ENCODE measurements at places on chromosomes 6 and 20.

DNA sequence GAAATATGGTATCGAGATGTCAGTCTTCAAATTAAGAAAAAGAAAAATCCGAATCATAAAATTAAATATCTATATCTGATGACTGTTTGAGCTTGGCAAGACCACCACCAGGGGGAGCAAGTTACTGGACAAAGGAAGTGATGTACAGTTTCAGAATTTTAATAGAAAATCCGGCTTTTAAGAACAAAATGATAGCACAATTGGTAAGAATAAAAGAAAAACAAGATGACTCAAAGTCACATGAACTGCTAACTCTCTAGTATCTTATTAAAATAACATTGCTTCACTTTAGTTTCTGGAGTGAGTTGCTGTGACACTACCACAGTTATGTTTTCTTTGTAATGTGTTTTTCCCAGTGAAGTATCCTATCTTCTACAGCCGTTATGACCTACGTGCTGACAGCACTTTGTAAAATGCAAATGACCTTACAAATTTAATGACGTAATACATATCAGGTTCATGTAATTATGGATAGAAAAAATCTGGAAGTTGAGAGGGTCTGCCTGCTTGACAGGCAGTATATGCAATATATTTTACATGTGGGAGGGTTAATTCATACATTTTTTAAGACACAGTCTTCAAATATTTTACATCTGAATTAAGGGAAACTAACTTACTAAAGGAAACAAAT, 405.3 kb upstream of the HS3ST5 start:
- peak; percentile 70 for DNase-seq

- no peak for DNase-seq
These were observed 152.8 kb downstream of the TMEM242 start for GRCh38 chr6:157170535-157170934.

DNA sequence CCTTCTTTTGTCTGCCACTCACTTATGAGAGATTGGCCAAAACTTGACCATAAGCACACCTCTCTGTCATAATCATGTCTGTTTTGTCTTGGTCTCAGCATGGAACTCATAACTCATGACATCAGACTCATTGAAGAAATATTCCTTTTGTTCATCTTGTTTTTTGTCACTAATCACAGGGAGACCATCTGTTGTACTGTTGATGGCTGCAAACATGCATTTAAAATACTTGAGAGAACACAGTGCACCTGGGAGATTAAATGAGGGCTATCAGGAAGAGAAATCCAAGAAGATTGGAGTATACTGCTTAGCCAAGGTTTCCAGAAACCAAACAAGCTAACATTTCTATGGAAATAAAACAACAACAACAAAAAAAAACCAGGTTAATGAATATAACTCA, 689.7 kb downstream of the EPM2A start:
- no peak for DNase-seq

DNA sequence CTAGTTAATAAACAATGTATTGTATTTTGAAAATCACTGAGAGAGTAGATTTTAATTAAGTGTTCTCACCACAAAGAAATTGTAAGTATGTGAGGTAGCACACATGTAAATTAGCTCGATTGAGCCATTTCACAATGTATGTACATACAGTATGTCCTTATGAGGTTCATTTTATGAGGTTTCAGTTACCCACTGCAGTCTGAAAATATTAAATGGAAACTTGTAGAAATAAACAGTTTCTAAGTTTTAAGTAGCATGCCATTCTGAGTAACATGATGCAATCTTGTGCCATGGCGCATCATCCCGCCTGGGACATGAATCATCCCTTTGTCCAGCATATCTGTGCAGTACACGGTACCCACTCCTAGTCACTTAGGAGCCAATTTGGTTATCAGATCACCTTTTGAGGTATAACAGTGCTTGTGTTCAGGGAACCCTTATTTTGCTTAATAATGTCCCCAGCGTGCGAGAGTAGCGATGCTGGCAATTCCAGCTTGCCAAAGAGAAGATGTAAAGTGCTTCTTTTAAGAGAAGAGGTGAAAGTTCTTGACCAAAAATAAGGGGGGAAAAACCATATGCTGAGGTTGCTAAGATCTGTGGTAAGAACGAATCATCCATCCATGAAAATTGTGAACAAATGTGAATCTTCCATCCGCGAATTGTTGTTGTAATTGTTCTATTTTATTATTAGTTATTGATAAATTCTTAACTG, 64.7 kb downstream of the KCNS1 start:
- DNase-seq: peak; percentile 39

- no peak for DNase-seq
These were observed 3.9 kb downstream of the SRC start for GRCh38 chr20:37349517-37350491.

DNA sequence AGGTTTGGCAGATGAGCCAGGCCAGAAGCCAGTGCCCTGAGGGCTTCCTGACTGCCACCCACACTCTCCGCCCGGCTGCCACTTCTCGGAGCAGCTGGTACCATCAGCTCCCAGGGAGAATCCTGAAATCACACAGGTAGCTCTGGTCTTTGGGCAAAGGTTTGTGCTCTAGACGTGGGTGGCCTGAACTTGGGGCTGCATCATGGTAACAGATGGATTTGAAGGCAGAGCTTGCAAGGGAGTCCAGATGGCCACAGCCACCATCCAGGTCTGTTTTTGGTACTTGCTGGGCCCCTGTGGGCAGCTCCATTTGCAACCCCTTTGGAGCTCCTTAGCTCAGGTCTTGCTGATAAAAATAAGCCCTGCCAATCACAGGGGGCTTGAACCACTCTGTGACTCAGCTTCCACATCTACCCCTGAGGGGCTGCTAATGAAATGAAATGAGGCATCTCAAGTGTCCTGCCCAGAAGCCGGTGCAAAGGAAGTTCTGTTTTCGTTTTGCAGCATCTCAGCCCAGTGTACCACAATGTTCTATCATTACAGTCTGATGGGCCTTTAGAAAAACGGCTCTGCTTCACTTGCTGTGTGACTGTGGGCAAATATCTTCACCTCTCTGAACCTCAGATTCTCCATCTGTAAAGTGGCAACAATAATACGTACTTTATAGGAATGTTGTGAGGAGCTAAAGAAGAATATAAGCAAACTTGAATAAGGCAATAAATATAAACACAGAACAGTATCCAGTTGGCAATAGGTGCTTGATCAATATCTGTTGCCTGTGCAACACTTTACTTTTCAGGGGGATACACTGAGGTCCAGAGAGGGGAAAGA, 25.1 kb upstream of the CDH22 start:
- no peak for DNase-seq

DNA sequence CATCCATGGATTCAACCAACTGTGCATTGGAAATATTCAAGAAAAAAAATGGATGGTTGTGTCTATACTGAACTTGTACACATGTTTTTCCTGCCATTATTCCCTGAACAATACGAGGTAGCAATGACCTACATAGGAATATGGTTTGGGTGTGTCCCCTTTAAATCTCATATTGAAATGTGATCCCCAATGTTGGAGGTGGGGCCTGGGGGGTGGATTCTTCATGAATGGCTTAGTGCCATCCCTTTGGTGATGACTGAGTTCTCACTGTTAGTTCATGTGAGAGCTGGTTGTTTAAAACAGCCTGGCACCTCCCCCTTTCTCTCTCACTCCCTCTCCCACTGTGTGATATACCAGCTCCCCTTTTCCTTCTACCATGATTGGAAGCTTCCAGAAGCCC, 139.8 kb upstream of the BACH2 start:
- DNase-seq: no peak

- DNase-seq: no peak
These were observed 427.9 kb downstream of the CD83 start for GRCh38 chr6:14545496-14545895.

DNA sequence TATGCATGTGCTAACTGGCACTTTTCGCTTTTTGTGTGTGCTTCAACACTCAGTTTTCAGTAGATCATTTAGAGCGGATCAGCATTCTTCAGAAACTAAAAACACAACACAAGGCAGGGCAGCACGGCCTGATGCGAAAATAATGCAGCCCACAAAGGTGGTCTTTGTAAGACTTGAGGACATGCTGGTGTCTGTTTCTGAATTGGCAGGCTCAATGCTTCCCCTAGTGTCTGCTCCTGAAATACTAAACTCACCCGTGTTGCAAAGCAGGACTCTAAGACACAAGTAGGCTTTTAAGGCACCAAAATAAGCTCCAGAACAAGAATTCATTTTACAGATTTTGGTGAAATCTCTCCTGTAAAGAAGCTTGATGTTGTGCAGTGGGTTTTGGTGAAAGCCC, 676.5 kb downstream of the TENT5A start:
- DNase-seq: no peak

DNA sequence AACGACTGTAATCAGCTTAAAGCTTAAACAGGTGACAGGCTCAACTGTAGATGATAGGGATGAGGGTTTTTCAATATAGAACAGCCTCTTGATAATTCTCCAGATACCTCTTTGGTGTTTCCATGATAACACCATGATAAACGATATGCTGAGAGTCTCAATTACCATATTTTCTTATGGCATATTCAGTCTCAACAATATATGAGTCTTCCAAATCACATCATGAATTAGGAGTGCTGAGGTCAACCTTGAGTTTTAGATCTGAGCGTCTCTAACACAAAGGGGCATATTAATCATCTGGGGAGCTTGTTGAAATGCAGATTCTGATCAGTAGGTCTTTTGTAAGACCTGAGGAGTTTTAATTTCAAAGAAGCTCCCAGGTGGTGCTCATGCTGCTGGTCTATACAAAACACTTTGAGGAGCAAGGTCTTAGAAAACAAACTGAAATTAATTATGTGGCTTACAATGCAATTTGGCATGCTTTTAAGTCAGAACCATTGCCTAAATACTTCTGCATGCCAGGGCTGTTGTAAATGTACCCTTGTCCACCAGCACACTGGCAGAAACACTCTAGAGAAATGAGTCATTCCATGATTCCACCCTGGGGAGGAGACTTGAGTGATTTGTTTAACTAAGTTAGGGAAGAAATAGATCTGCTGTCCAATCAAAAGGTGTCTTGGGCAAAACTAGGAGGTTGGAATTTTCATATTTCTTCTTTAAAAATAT, 49.6 kb downstream of the PTCHD4 start:
- peak; percentile 28 for DNase-seq

DNA sequence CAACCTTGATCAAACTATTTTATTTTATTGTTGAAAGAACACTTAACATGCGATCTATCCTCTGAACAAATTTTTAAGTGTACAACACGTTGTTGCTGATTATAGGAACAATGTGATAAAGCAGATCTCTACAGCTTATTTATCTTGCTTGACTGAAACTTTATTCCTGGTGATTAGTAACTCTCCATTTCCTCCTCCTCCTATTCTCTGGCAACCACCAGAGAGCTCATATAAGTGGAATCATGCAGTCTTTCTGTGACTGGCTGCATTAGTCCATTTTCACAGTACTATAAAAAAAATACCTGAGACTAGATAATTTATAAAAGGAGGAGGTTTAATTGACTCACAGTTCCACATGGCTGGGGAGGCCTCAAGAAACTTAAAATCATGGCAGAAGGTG, 218.1 kb downstream of the LRFN2 start:
- DNase-seq: no peak
